ENCODE measurements at places on chromosomes 4 and X.

DNA sequence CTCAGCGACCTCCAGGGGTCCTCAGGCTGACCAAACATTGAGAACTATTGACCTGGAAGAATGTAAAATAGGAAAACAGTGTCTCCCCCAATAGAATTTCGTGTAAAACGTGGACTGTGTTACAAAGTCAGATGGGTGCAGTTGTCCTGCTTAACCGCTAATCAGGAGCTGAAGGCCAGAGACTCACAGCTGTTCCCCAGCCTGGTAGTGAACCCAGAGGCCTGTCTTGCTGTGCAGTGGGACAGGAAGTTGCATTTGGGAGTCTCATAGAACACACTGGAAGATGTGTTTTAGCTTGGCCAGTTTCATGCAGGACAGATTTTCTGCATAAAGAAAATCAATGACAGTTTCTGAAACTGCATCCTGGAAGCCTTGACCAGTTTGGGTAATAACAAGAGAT is 151.5 kb downstream of the PTTG2 start:
- DNase-seq: no peak

- no peak for DNase-seq
These were observed 9.0 kb downstream of the TCEAL3 start for GRCh38 chrX:103616676-103617186.

- no peak for DNase-seq
These were observed 1.3 kb downstream of the NKRF start for GRCh38 chrX:119604766-119605463.

DNA sequence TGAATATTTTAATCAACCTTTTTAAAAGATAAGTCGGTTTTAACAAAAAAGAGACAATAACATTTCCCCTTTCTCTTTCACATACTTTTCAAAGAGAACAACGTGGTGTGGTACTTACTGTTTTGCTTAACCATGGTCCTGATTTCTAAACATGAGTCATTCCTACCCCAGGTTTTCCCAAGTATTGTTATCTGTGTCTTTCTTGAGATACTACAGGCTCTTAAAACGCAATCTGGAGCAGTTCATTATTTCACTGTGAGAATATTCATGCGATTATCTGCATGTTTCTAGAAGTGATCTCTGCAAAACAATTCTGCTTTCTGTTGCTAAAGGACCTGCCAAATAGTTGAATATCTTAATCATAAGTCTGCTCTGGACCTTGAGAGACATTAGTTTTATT is 127.3 kb downstream of the TENM3 start:
- no peak for DNase-seq

DNA sequence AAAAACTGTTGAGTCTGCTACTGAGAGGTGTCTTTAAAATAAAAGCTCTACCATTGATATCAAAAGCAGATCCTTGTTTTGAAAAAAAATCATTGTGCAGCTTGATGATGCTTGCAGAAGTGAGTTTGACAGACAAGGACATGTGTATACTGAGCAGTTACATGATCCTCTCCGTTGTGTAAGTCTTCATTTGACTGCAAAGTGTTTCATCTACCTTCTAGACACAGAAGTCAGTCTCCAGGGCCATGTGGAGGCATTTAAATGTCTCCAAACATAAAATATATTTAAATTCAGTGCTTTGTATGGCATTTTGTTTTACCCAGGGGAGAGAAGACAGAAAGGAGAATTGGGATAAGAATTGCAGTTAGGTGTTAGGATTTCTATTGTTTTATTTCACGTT is 107.8 kb upstream of the MYOZ2 start:
- no peak for DNase-seq

GRCh38 chr4:40350627-40351227 is 15.6 kb downstream of the CHRNA9 start:
- DNase-seq: no peak

GRCh38 chr4:680928-681645 is 6.7 kb downstream of the MYL5 start:
- peak; percentile 44 for DNase-seq

- no peak for DNase-seq
These were observed 182.7 kb downstream of the KDR start for GRCh38 chr4:54942721-54943120.

GRCh38 chr4:159171287-159171686 is 68.4 kb downstream of the RAPGEF2 start:
- no peak for DNase-seq
